RPMI8226 (cell line): ENCODE measurements at places on chromosomes 12 and 14.

- DNase-seq = no peak
Measured at GRCh38 chr12:100508751-100509150, 35.1 kb downstream of the NR1H4 start.

DNA sequence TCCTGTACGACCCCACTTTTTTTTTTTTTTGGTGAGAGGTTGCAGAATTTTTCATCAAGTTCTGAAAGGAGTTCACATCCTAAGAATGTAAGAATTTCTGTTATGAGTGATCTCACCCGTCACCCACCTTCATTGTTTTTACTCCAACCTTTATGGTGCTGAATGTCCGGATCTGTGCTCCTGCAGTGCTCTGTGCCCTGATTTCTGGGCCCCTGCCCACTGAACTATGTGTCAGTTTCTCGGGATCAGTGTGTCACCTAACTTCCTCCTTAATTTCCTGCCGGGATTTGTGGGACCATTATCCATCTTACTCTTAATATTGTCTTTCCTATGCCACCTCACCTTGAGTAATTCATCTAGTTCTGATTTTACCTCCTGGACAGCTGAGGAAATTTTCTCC lies 11.6 kb downstream of the RASSF8 start:
- no peak for DNase-seq

- no peak for DNase-seq
Measured at GRCh38 chr14:30332374-30332773, 226.6 kb upstream of the G2E3 start.

GRCh38 chr12:66072566-66072965 lies 58.0 kb downstream of the LLPH start:
- no peak for DNase-seq

DNA sequence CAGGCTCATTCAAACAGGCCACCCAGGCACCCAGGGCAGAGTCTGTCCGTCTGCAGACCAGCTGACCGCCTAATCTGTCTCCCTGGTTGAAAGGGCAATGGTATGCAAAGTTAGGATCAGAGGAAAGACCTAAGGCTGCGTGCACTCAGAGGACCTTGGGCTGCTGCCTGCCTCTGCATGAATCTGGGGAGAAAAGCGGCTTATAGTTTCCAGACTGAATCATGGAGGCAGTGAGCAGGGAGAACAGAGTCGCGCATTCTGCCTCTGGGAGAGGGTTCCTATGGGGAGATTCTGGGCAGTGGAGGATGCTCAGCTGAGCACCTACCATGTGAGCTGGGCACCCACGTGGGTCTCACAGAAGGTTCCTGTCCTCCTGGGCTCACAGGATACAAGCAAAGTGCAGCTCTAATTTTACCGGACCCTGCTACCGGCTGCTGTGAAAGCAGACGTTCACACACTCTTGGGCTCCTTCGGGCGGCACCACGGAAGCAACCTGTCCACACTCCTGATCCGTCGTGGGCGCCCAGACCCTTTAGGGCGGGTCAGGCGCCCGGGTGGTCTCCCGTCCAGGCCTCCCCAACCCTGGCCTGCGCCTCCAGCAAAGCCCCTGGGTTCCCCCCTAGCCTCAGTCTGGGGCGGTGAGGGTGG lies 772 bp downstream of the SCARB1 start:
- DNase-seq = peak; percentile 49

GRCh38 chr12:79725987-79726386 lies 35.2 kb upstream of the PAWR start:
- DNase-seq = no peak

GRCh38 chr14:80699861-80700260 lies 241.7 kb downstream of the CEP128 start:
- DNase-seq = no peak

DNA sequence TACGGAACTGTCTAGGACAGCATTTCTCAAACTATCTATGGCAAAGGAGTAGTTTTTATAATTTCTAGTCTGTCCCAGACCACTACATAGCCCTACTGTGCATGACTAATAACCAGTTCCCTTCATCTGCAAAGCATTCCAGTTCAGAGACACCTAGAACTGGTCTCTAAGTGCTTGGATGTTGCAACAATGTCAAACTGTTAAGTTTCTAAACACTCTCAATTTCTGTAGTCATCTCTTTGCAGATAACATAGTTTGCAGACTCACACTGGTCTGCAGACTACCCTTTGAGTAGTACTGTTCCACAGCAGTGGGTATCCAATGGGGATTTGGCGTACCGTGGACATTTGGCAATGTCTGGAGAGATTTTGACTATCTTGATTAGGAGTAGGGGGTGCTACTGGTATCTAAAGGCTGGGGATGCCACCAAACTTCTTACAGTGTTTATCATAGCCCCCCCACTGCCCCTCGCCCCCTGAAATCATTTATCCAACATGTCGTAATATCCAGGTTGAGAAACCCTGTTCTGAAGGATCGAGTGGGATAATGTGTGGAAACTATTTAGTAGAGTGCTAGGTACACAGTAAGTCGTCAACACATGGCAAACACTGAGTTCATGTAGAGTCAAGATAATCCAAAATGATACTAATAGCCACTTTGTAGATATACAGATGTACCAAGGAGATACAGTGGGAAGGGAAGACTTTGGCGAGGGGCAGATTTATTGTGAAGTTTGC lies 1.7 kb downstream of the C12orf76 start:
- no peak for DNase-seq

- DNase-seq = no peak
Measured at GRCh38 chr12:116646901-116647300, 87.7 kb downstream of the MAP1LC3B2 start.

DNA sequence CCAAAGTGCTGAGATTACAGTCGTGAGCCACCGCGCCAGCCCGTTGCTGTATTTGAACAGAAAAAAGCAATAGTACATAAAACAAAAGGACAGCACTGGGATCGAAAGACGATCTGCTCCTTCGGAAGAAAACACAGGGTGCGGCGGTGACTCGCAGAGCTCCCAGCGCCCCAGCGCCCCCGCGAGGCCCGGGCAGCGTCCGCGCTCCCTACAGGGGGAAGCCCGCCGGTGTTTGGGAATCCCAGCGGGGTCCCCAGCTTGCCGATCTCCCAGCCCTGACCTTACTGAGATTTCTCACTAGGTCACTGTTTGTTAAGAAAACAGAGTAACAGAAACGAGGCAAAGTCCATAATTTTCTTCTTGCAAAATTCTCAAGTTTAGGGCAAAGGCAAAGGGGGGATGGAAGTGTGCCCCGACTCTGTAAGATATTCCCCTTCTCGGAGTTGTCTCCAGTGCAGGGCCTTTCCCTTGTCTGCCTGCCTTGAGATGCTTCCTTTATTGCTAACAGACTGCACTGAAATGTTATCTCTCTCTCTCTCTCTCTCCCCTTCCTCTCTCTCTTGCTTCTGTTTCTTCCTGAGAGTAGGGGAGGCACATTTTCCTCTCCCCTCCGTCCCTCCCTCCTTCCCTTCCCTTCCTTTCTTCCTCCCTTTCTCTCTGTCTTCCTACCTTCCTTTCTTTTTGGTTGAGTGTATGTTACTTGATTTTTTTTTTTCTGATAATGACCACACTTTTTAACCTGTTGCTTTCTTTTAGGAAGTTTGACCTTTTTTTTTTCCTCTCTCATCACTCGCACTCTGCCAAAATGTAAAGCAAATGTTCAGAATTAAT lies 91.9 kb downstream of the TMEM30B start:
- peak; percentile 31 for DNase-seq

DNA sequence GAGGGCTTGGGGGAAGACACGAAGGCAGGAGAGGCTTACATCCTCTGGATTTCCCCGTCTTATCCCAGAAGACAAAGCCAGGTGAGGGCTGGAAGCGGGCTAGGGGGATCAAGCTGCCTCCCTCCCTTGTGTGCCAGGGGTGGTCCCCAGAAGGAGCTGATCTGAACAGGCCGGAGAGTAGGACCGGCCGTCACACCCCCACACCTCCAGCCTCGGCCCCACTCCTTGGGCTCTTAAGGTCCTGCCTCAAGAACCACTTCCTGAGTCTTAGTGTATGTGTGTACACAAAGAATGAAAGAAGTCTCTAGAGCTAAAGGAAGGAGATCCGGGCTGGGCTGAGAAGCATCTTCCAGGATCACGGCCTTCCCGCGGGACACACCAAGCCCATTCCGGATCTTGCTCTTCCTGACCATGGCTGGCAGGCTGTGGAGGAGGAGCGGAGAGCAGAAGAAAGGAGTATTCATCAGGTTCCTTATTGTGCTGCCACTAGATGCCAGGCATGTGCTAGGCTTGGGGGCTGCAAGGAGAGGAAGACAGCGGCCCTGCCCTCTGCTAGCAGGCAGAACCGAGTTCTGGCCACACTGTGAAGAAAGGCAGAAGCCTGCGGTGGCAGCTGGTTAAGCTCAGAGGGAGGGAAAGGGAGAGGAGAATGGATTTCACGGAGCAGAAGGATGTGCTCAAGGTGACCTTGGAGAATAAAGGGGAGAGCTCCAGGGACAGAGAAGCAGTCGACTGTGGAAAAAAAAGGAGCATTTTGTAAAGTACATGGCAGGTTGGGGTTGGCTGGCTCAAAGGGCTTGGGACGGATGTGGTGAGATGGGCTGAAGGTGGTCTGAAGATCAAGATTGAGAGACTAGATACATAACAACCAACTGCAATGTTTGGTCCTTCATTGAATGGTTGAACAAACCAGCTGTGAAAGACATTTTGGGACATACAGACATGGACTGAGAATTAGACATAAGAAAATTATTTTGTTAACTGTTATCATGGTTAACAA lies 1.3 kb upstream of the CD63 start:
- DNase-seq = peak; percentile 23

DNA sequence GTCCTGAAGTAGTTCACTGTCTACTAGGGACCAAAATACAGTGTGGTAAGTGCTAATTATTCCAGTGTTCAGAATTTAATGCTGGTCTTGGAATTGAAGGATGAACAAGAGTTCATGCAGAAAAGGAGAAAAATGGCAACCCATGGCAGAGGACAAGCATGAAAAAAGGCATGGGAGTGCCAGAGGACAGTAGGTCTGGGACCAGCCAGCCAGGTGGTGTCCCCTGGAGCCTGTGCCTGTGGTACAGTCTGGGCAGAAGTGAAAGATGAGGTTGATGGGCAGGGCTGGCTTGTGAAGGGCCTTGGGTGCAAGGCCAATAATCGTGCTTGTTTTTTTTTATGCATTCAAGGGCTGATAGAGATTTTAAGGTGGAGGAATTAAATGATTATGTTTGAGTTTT lies 21.0 kb downstream of the C12orf75 start:
- no peak for DNase-seq

DNA sequence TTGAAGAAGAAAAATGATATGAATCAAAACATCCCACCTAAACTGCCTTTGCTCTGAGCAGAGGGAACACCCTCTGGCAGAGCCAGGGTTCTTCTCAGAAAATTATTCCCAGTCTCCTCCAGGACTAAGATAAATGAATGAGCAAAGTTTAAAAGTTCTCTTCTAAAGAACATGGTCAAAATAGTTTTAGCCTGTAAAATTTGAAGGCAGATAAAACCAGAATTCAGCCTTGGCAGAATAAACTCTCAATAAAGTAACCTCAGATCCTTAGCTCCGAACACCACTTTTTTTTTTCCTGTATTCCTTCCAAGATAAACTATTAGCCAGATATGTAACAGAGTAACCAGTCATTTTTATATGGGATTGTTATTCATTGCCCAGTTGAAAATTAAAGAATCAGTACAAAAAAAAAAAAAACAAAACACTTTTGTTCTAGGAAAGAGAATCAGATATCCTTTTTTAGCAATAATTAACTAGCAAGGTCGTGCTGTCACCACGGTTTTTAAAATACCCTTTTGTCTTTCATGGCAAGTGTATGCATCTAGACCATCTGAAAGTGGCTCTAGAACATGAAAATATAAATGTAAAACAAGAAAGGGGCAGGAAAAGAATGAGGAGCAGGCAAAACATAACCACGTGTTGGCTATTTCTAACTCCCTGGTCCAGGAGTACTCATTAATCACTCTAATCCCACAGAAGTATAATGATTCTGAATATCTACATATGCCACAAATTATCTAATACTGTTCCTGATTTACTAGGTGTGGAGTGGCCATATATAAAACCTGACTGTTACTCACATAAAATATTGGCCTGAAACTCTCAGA lies 60.8 kb downstream of the CAPZA3 start:
- DNase-seq = no peak

DNA sequence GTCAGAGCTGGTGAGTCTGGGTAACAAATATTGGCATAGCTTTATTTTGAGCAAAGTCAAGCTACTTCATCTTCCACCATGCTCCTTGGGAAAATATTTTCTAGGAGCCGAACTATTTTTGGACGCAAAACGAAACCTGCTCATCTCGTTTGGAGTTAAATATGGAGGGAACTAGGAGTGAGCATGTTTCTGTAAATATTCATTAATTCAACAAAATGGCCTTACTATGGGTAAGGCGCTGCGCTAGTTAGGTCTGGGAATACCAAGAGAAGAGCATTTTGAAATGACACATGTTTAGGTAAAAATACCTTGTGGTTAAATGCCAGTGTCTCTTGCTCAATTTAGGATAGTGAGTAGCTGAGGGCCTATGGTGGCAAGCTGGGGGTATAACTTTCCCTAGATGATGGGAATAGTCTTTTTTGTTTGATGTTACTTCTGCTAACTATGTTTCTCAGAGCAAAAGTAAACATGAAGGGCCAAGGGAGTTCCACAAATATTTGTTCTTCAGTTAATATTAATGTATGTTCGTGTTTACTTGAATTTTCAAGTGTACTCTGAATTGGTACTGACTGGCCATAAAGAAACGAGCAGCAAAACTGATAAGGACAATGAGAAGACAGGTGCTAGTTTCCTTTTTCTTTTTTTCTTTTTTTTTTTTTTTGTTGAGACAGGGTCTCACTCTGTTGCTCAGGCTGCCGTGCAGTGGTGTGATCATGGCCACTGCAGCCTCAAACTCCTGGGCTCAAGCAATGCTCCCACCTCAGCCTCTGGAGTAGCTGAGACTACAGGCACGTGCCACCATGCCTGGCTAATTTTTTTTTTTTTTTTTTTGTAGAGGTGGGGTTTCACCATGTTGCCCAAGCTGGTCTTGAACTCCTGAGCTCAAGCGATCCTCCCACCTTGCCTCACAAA lies 77.7 kb downstream of the MAP1LC3B2 start:
- no peak for DNase-seq

DNA sequence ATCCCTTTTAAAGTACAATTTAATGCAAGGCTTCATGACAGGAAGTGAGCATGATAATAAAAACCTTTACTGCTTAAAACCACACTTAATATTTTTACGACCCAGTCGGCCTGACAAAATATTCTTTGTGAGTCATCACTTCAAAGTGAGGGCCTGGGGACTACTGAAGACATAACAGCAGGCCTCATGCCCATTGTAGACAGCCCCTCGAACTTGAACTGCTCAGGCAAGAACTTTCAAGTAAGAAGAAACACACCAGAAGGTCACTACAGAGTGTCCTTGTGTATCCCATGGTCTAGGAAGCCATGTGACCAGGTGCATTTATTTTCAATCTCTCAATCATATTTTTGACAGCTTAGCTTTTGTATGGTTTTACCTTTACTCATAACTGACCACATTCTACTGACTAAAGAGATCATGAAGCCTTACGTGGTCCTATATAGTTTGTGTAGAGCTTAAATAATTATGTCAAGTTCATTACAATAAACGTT lies 61.4 kb upstream of the MANSC4 start:
- no peak for DNase-seq
